ENCODE measurements at places on chromosomes 11 and 22.

GRCh38 chr11:121418625-121419114 is 33.4 kb upstream of the SORL1 start:
- DNase-seq, result no peak

DNA sequence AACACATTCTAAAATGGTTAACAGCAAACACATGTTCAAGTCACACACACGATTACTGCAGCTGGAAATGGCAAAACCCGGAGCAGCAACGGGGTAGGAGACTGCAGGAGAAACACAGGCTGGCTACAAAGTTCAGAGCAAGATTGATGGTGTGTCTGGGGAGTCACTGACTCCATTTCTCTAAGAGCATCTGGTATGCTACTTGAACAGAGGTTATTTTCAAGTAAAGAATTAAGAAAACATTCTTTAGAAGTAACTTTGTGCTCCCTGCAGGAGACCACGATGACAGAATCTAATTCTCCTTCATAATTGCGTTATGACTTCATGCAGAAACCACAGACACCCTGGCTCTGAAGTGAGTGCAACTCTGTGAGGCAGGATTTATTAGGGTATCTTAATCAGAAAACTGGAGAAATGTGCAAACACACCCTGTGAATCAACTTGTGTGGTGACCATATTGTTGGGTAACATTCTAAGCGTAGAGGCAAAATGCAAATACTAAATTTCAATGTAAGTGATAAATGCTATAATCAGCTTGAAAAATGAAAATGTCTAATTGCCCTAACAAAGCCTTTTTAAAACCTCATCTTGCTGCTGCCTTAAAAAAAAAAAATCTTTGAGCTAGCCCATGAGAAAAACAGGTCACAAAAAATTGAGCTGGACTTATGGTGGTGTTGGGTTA is 303.0 kb downstream of the CADM1 start:
- DNase-seq, result no peak

DNA sequence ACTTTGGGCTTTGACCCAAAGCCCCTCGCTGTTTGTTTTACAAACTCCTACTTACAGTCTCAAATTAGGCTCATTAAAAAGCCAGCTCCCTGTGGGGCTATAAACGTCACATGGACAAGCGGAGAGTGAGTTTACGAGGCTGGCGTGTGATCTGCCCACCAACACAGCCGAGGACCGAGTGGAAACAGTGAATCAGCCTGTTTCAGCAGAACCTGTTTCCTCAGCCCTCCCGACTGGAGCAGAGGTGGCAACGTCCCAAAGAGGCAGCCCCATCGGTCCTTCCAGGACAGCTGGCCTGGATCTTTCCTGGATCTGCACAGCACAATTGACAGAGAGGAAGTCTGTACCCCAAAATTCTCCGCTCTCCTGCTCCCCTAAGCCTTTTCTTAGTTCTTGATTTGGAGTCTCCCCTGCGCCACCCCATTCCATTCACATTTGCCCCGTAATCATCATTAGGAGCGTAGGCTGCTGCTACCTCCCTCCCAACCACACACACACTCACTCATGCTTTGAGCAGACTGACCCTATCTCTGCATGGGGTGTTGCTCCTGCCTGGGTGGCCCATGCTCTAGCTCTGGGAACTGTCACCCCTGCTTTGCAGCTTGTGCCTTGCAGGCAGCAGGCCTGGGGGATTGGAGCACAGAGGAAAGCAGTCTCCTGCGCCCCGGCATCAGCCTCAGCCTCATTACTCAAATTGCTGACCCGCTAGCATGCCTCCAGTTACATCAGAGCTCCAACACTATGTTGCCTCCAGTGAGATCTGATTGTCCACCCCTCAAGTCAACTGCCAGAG is 117.8 kb downstream of the NAT10 start:
- DNase-seq, result no peak

DNA sequence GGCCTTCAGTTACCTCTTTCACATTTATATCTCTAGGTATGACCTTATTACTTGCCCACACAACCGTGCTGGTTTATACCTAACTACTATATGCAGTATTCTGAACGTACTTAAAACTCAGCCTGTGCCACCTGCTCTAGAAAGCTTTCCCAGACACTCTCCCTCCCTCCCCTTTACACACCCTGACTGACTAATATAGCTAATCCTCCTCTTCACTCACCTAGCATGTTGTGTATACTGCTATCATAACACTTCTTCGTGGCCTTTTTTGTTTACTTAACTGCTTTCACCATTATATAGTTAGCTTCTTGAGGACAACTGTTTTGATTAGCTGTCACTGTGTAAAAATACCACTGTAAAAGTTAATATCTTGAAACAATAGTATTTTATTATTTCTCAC is 23.5 kb downstream of the RNF214 start:
- no peak for DNase-seq

- DNase-seq, result no peak
Observed at GRCh38 chr11:93783765-93784144, 327 bp upstream of the MED17 start.

DNA sequence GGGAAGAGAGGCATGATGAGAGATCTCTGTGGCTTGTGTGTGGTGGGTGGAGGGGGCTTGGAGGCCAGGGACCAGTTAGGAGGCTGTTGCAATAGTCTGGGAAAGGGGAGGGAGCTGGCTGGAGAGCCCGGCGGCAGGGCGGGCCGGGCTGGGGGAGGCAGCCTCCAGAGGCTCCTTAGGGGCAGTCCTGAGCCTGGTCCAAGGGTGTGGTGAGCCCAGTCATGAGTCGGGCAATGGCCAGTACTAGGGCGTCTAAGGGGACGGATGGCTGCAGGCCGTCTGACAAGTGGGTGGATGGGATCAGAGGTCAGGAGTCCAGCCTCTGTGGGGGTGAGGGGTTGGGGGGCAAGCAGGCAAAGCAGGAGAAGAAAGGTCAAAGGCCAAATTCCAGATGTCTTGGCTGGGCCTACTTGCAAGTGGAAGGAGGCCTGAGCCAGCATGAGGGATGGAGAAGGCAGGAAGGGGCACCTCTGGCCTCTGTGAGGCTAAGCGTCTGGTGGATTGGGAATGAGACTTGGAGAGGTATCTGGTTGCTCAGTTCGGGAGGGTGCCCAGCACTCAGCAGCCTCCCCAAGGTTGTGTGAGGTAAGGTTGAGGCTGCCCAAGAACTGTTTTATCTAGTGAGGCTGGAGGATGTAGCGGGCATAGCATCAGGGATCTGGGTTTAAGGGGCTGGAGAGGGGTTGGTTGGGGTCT is 6.0 kb upstream of the CD248 start:
- DNase-seq, result no peak

DNA sequence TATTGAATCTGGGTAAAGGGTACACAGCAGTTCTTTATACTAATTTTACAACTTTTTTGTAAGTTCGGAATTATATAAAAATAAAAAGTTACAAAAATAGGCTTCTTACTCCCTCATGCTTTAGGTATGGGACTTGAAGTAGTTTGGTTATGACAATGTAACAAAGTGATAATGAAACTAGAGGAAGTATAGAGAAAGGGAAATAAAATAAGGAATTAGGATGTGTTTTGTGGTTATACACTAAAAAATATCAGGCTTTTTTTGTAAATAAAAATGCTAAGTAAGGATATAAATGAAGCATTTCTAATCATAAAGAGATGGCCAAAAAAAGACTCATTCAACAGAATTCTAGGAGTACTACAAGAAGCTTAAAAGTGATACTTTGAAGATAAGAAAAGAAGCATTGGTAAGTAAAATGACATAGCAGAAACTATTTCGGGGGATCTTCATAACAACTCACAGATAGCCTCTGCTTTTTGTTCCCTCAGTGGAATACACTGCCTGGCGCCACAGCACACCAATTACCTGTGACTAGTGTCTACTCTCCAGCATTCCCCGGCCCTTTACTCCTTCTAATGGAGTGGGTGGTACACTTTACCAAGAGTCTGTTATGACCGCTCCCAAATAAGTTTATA is 322.7 kb upstream of the PITPNB start:
- no peak for DNase-seq

- no peak for DNase-seq
Observed at GRCh38 chr11:5289696-5290095, 12.1 kb downstream of the OR51B4 start.

DNA sequence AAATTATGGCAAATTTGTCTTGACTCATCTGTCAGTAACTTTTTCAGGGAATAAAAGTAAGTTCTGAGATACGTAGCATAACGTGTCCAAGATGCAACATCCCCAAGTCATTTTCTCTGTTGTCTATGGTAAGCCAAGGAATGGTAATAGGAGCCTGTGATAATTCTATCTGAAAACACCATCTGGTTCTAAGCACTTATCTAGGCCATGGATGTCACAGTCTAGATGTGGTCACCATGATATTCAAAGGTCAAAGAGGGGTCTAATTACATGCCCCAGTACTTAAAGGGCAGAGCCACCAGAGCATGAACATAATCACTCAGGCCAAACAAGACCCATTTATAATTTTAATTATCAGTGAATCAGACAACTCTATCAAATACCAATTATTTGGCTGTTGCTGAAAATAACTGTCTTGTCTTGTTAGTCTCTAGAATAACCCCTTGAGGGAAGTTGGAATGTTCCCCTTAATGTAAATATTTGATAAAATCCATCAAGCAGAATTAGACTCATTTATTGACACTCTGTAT is 225.1 kb upstream of the MPPED2 start:
- DNase-seq, result no peak

DNA sequence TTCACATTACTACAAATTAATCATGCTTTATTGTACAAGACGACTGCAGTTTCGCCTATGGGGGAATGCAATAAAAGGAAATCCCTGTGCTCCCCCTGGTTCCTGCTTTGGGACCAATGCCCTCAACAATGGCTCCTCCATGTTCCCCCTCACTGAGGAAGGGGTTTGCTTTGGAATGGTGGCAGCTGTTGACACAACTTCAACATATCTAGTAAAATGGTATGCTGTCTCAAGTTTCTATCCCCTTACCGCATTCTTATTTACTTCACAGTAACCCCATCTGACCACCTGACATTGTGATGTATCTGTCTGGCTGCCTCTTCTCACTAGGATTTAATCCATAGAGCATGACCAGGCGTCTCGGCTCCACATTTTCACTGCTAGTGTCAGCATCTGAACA is 48.8 kb downstream of the PIWIL3 start:
- no peak for DNase-seq

DNA sequence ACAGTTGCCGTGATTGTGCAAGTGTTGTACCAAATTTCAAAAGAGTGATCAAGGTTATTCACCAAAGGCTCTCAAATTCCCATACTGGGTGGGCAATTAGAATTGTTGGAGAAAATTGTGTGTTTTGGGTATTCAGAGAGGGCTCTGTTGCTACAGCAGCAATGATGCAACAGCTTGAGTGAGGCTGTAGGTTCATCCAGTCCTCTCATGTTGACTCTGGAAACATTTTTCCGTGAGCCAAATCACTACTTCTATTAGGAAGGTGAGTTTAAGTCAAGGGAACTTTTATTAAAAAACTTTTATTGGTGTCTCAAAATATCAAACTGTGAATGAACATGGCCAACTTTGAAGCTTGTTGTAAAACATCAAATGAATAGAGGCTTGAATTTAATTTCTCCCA is 116.5 kb downstream of the CD44 start:
- no peak for DNase-seq

DNA sequence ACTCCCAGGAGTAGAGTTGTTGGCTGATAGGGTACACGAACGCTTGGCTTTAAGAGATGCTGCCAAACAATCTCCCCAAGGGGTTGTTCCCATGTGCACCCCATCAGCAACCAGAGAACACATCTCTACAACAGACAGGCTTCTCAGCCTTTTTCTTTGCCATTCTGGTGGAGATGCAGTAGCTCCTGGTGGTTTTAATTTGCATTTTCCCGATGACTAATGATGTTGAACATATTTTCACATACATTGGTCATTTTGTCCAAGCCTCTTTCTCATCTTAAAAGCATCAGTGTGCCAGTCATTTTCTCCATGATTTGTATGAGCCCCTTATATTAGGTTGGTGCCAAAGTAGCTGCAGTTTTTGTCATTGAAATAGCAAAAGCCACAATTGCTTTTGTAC is 21.8 kb downstream of the DHCR7 start:
- no peak for DNase-seq
